ENCODE measurements at places on chromosomes 12 and 14. TPM values are rescaled to one million over a fixed set of nuclear protein-coding genes. Genes with fewer than 3 reads are reported as not detected.

DNA sequence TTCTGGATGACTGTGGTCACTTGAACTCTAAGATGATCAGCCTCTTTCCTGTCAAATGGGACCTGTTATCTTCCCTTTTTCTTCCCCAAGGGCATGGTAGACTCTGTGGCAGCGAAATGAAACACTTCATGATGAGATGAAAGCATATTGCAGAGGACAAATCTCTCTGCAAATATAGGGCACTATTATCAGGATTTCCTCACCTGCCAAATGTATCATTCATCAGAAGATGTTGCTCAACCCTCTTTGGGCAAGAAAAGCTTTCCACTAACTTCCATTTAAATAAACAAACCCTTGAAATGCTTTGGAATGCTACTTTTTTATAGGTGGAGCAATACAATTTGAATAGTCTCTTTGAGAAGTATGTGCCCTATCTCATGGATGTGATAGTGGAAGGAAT is 105.0 kb downstream of the DNAH10 start:
- DNase-seq: no peak

GRCh38 chr14:61103541-61104339 is 122.7 kb downstream of the SLC38A6 start:
- DNase-seq: no peak

- no peak for DNase-seq
Measured at GRCh38 chr12:124169577-124170284, 125.2 kb upstream of the RFLNA start.

DNA sequence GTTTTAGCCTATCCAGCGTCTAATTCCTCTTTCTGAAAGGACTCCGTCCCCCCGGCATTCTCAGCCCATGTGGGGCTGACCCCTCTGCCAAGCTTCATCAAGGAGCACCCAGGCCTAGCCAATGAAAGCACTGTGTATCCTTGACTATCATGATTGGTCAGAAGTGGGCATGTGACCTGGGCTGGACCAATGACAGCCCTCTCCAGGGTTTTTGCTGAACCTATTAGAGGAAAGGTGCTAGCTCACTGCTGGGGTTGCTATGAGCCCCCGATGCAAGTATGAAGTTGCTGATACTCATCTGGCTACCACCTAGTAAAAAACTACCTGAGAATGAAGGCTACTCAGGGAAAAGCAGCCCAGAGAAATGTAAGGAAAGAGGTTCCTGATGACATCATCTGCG is 68.1 kb downstream of the LRRC74A start:
- no peak for DNase-seq

Gene HPD
- 1.7 TPM for total RNA-seq

Gene PLEKHA5
- 33.1 TPM for total RNA-seq

- DNase-seq: peak; percentile 32
Measured at GRCh38 chr12:49188201-49188915, 522 bp downstream of the TUBA1A start.

DNA sequence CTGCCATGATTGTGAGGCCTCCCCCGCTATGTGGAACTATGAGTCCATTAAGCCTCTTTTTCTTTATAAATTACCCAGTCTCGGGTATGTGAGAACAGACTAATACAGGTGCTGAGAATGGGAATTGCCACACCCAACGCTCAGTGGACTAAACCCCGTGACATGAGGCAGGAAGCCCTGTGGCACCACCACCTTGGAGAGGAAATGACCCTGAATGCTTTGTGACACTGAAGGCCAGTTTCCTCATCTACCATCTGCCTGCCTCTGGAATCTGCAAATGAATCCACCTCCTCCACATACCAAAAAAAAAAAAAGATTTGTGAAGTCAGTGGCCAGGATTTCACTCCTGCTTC is 41.6 kb downstream of the NT5DC3 start:
- no peak for DNase-seq

GRCh38 chr12:30953951-30954751 is 27.6 kb downstream of the TSPAN11 start:
- no peak for DNase-seq

GRCh38 chr14:55212634-55213033 is 21.2 kb upstream of the DLGAP5 start:
- DNase-seq: no peak

GRCh38 chr14:100110816-100111215 is 45.6 kb downstream of the EVL start:
- no peak for DNase-seq

GRCh38 chr12:42450248-42450647 is 124.3 kb downstream of the PPHLN1 start:
- no peak for DNase-seq

Gene IL31
- total RNA-seq: not detected

Gene IFI27L1
- total RNA-seq: 15.0 TPM

GRCh38 chr12:43551279-43551970 is 578 bp downstream of the ADAMTS20 start:
- DNase-seq: no peak

- DNase-seq: no peak
Measured at GRCh38 chr12:1517734-1518525, 76.5 kb downstream of the FBXL14 start.

- no peak for DNase-seq
Measured at GRCh38 chr12:93895089-93895445, 217.9 kb downstream of the CRADD start.

- no peak for DNase-seq
Measured at GRCh38 chr14:65032319-65032718, 45.6 kb downstream of the FNTB start.

Gene AKAP6
- 3.8 TPM for total RNA-seq

DNA sequence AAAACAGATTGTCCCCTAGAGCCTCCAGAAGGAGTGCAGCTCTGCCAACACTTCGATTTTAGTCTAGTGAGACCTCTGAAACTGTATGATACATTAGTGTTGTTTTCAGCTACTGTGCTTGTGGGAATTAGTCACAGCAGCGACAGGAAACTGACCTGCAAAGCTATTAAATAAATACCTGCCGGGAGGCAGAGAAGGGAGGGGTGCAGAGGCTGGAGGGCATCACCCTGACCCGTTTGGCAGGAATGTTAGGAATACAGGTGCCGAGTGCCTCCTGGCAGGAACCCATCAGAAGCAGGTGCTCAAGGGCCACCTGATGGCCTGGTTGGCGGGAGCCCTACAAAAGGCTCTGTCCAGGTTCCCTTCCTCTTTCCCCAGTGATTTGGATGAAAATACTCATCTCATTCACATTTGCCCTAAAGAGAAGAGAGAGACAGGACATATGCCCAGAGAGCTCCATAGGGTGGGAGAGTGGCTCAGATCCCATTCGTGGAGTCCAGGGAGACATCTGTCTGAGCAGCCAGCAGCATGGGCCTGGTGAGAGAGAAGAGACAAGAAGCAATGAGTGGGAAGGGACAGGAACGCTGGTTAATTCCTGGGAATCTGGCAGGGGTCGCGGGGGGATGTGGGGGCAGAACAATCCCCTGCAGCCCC is 44.6 kb downstream of the C14orf132 start:
- DNase-seq: no peak

DNA sequence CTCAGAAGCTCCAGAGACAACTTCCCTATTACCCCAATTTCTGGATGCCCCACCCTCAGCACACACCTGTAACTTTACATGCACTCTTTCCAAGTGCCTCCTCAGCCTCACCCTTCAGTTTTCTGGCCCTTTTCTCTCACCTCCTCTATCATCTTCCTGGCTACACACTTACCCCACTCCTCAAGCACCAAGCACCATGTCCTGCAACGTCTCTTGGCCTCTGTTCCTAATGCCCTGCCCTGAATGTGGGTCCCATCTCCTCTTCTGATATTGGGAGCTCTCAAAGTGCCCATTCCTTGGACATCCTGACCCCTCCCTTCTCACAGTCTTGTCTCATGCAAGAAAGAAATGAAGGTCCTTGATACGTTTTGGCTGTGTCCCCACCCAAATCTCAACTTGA is 1.2 kb downstream of the KRT72 start:
- no peak for DNase-seq

GRCh38 chr14:57749267-57749666 is 116.6 kb downstream of the SLC35F4 start:
- DNase-seq: no peak

GRCh38 chr12:101854747-101855146 is 22.6 kb upstream of the DRAM1 start:
- no peak for DNase-seq

- DNase-seq: no peak
Measured at GRCh38 chr12:30268041-30268440, 427.6 kb downstream of the IPO8 start.

GRCh38 chr12:26043135-26044006 is 81.5 kb downstream of the BHLHE41 start:
- DNase-seq: no peak

- no peak for DNase-seq
Measured at GRCh38 chr14:58145936-58146335, 6.1 kb downstream of the ARMH4 start.

Gene INSM2
- total RNA-seq: not detected

Gene TMEM260
- 14.4 TPM for total RNA-seq

GRCh38 chr14:74848768-74849167 is 27.2 kb downstream of the PROX2 start:
- DNase-seq: no peak

Gene CLEC1B
- total RNA-seq: not detected

- DNase-seq: no peak
Measured at GRCh38 chr14:75411214-75411540, 16.6 kb upstream of the JDP2 start.

Data from omental fat pad (tissue), 4 donors.